ENCODE measurements at places on chromosomes 1 and 21. TPM values are rescaled to one million over a fixed set of nuclear protein-coding genes. Genes with fewer than 3 reads are reported as not detected.
A peak's percentile ranks its signal among the peaks of the same experiment; 100 is the strongest.

The SPRR4 gene
- total RNA-seq: not detected

The GOLPH3L gene
- 11.9 TPM for total RNA-seq

The PLA2G2F gene
- total RNA-seq: not detected

The AMY1C gene
- not detected for total RNA-seq

The GSTM1 gene
- 30.4 TPM for total RNA-seq

The GUCA2B gene
- not detected for total RNA-seq

The ESPN gene
- total RNA-seq: 0.76 TPM

The IGSF21 gene
- total RNA-seq: not detected

The CALML6 gene
- 0.51 TPM for total RNA-seq

The MYOM3 gene
- total RNA-seq: not detected

The TMEM234 gene
- 8.0 TPM for total RNA-seq

The TMEM82 gene
- total RNA-seq: not detected

The C1orf216 gene
- total RNA-seq: 20.6 TPM

The FAM78B gene
- 0.46 TPM for total RNA-seq

DNA sequence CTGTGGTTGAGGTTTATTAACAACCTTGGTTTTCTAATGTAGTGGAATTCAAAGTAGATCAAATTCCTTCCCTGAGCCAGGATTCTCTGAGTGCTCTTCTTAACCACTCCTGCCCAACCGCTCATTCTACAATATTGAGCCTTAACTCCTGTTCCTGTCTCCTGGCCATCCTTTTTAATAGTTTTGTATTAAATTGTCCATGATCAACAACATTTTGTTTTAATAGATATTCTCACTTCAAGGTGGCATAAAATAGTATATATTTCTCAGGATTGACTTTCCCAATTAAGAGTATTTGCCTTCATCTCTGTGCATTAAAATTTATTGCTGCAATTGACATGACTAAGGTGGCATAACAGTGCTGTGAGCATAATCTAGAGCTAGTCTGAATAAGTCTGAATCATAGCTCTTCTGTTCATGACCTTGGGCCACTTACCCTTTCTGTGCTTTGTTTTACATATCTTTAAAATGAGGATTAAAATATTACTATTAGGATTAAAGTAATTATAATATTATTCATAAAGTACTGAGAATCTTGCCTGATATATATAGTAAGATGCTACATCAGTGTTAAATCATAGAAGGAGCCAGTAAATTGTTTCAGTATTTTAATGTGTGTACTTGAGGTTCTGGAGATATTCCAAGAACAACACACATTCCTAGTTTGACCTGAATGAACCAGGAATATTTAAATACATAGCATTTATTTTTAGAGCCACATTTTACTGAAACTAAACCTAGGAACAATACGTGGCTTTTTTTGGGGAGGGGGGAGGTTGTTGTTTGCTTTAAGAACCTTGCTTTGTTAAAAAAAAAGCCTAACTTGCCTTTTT lies 76.4 kb downstream of the ADGRL2 start:
- no peak for DNase-seq

GRCh38 chr1:116401646-116402176 lies 28.7 kb downstream of the ATP1A1 start:
- no peak for DNase-seq

- no peak for DNase-seq
These were observed 38.2 kb downstream of the PRDM16 start for GRCh38 chr1:3107201-3107600.

DNA sequence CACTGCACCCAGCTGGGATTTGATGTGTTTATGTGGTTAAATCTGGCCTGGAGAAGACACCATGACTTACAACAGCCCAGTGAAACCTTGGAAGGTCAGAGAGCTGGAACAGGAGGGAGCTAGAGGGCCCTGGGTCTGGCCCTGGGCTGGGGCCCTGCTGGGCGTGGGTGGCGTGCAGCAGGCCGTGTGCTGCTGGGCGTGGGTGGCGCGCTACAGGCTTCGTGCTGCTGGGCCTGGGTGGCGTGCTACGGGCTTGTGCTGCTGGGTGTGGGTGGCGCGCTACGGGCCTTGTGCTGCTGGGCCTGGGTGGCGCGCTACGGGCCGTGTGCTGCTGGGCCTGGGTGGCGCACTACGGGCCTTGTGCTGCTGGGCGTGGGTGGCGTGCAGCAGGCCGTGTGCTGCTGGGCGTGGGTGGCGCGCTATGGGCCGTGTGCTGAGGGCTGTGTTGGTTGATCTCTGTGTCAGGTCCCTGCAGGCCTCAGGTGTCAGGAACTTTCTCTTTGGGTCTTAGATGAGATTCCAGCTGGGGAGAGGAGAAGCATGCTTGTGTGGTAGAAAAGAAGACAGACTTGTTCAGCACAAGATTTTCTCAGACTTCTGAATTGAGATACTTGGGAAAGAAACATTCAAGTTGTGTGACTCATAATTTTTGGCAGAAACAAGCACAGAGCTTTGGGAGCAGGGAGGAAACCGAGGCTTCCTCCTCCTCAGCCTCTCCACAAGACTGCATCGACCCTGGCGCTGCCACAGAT lies 66.0 kb downstream of the COL18A1 start:
- peak; percentile 27 for DNase-seq

GRCh38 chr1:214516434-214517326 lies 34.7 kb downstream of the PTPN14 start:
- DNase-seq: no peak

DNA sequence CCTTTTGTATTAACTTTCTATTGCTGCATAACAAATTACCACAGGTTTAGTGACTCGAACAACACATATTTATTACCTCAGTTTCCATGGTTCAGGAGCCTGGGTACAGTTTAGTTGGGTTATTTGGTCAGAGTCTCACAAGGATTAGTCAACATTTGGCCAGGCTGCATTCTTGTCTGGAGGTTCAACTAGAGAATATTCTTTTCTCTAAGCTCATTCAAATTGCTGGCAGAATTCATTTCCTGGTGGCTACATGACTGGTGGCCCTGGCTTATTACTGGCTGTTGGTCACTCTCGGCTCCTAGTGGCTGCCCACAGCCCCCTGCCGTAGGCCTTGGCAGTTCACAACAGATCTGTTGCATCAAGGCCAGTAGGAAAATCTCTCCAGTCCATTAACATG lies 81.1 kb upstream of the ADAR start:
- no peak for DNase-seq

DNA sequence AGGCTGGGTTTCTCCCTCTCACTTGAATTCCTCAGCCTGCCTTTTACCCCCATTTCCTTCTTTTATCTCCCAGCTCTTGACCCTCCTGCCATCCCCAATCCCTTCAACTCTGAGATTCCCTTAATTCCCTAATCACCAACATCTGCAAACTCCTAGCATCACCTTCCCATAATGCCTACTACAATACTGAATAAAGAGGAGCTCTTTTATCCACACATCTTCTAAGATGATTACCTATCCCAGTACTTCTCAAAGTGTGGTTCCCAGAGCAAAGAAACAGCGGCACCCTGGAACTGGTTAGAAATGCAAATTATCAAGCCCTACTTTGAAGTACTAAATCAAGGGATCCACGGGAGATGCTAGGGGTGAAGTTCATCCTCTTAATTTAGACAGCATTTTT lies 21.2 kb upstream of the UBE2U start:
- DNase-seq: no peak

- DNase-seq: no peak
These were observed 14.4 kb upstream of the SELP start for GRCh38 chr1:169644297-169644696.

- DNase-seq: no peak
These were observed 225.7 kb upstream of the KCNK2 start for GRCh38 chr1:214856843-214857242.

- DNase-seq: no peak
These were observed 400 bp upstream of the COG2 start for GRCh38 chr1:230641900-230642262.

DNA sequence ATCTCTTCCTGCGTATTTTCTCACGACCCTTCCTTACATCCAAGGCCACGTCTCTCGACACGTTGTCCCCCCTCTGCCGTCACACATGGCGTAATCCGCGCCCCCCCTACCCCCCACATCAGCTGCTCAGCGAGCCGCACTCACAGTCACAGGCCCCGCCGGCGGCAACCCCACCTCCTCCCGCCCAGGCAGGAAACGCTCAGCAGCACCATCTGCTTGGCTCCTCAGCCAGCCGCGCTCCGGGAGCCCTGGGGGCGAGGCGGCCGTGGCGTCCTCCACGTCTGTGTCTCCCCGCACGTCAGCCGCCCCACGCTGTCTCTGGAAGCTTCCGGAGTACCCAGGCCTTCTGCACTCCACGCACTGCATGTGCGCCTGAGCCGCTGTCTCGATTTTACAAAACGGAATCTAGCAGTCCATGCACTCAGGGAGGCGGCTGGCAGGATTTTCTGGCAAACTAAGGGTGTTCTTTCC lies 64.6 kb downstream of the SIK1 start:
- peak; percentile 76 for DNase-seq

DNA sequence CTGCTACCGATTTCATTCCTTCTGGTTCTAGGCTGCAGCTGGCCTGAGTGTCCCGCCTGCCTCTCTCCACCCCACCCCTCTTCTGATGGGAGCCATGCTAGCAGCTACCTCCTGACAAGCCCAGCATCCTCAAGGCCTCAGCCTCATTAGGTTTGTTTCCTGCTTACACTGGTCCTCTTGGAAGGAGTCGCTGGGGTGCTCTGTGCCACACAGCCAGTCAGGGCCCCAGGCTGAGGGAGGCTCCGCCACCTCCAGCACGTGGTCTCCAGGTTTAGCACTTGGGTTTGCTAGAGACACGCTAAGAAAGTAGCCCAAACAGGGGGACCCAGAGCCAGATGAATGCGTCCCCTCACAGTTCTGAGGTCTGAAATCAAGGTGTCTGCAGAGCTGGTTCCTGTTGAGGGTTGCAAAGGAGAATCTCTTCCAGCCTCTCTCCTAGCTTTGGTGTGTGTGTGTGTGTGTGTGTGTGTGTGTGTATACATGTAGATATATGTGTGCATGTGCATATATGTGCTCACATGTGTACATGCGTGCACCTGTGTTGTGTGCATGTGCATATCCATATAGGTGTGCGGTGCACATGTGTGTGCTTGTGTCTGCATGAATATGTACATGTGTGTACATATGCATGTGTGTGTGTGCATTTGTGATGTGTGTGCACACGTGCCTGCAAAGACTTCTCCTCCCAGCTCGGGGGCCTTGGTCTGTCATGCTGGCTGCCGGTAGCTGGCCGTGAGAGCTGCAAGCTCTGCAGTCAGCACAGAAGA lies 301.1 kb upstream of the AJAP1 start:
- no peak for DNase-seq

- no peak for DNase-seq
These were observed 88.1 kb upstream of the HNRNPU start for GRCh38 chr1:244952280-244952933.

DNA sequence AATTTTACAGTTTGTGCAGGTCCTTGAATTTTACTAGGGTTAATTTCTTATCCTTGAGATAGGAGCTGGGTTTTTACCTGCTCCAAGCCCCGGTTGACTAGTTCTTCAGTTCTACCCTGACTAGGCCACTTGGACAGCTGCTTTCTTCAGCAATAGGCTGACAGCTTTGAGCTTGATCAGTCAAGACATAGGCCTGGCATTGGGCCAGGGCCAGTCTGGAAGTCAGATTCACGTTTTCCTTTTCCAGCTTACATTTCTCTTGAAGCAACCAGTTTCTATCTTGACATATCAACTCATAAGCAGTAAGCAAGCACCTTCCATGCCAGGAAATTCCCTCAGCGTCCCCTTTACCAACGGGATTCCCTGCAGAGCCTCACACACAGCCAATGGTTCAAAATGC lies 63.7 kb upstream of the AJAP1 start:
- DNase-seq: no peak

DNA sequence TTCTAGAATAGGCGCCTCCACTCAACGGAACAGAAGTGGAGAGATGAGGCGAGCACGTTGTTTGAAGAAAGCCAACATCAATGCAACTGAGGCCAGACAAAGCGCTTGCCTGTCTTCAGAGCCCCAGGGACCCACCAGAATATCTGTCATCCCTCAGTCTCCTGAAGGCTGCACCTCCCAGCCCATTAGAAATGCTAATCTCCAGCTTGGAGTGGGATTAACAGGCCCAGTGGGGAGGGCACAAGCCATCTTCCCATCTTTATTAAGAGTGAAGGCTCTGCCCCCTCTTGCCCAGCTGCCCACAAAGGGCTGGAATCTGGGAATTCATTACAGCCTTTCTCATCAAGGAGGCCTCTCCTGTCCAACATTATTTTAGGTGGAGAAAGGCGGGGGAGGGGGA lies 16.8 kb upstream of the CNTN2 start:
- DNase-seq: no peak

GRCh38 chr1:47934243-47934805 lies 62.9 kb downstream of the TRABD2B start:
- no peak for DNase-seq

DNA sequence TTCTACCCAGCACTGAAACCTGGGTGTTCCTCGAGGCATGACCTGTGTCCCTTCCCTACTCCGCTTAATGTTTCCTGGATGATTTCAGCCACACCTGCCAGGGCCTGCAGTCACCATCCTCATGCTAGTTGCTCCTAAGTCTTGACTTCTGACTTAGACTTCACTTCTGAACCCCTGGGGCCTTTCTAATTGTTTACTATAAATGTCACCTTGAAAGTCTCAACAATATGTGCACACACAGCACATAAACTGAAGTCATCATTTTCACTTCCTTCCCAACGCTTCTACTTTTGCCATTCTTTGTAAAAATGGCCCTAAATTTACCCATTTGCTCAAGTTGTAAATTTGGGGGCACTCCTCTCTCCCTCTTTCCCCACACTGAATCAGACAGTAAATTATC lies 141.1 kb downstream of the DYRK1A start:
- DNase-seq: no peak

DNA sequence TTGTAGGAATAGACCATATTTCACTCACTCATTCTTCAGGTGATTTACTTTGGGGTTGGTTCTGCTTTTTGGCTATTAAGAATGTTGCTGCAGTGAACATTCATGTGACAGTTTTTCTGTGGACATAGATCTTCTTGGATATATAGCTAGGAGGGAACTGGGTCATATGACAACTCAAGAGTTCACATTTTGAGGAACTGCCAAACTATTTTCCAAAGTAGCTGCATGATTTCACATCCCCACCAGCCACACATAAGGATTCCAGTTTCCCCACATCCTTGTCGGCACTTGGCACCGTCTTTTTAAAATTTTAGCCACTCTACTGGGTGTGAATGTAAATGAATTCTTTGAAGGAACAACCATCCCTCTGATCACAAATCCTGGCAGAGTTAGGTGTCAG lies 126.0 kb downstream of the PRDM2 start:
- DNase-seq: no peak
